ENCODE measurements at places on chromosomes 11 and 22.

- DNase-seq = no peak
These were observed 28.0 kb downstream of the CNTF start for GRCh38 chr11:58650496-58650895.

DNA sequence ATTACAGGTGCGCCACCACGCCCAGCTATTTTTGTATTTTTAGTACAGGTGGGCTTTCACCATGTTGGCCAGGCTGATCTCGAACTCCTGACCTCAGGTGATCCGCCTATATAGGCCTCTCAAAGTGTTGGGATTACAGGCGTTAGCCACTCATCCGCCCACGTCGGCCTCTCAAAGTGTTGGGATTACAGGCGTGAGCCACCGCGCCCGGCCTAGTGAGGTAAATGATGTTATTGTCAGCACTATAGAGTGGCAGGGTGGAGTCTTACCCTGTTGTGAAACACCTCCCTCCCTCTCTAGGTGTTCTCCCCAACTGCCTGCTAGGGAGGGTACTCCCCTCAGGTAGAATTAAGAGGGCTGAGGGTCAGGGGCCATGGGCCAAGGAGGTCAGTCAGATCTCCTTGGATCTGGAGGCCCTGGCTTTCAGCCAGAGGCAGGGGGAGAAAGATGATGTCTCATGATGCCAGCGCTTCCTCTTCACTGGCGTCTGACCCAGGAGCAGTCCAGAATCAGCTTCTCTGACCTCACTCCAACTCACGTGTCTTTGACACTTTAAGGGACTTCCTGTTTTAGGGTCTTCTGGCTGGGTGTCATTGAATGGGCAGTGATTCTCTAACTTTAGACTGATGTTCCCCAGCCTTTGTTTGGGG, 2.0 kb downstream of the GGA1 start:
- no peak for DNase-seq

- DNase-seq = no peak
These were observed 58.4 kb downstream of the NTM start for GRCh38 chr11:131428853-131429252.

DNA sequence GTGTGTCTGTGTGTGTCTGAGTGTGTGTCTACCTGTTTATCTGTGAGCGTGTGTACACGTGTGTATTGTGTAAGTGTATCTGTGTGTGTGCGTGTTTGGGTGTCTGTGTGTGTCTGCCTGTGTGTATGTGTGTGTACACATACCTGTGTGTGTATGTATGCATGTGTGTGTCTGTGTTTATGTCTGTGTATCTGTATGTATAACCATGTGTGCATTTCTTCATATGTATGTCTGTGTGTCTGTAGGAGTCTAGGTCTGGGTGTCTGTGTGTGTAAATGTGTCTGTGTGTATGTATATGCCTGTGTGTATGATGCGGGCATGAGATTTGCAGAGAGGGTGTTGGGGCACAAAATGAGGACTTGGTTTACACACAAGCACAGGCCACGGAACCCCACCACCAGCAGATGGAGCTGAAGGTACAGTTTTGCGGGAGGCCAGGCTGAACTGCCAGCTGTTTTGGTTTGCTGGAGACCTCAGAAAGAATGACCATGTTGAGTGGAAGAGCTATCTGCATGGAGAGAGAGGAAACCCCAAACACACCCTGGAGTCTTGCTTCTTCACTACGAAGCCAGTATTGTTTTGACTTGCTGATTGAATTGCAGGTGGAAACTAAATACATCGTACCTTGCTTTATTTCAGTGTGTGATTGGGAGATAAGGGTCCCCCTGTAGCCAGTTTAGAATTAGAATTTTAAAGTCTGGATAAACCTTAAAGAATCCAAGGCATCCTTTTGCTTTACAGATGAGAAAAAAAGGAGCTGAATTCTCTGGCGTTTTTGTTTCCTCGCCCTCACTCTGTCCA, 497.2 kb downstream of the NTM start:
- no peak for DNase-seq

GRCh38 chr11:65576867-65577755, 1.3 kb downstream of the EHBP1L1 start:
- DNase-seq = no peak

- no peak for DNase-seq
These were observed 16.0 kb downstream of the RBM7 start for GRCh38 chr11:114416441-114416961.

- no peak for DNase-seq
These were observed 110.0 kb downstream of the TIMP3 start for GRCh38 chr22:32911503-32911902.

GRCh38 chr11:61549177-61549576, 31.7 kb downstream of the SYT7 start:
- DNase-seq = no peak

DNA sequence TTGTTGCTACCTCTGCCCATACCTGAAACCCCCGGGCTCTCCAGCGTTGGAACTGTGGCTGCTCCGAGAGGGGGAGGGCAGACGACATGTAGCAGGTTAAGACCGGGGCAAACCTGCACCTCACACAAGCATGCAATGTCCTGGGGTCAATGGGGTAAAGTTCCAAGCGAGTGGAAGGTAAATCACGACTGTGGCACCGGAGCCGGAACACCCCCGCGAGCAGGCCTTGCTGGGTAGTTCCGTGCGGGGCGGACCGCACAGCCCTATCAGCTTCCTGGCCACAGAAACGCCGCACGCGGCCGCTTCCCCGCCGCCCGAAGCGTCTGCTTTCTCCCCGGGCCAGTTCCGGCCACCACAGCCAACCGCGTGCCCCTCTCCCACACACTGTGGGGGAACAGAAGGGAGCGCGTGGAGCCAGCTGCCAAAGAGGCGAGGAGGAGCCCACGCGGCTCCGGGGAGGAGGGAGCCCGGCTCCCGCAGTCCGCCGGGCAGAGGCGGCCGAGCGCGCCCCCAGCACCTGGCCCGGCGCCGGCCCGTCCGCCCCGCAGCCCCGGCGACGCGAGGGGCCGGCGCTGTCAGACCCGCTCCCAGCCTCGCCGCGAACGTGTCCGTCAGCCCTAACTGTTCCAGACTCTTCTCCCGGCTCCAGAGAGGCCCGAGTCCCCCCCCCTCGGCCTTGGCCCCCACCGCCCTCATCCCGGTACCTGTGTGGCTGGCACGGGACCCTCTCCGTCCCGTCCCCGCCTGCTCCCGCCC, 1.6 kb downstream of the SPTBN2 start:
- peak; percentile 72 for DNase-seq

DNA sequence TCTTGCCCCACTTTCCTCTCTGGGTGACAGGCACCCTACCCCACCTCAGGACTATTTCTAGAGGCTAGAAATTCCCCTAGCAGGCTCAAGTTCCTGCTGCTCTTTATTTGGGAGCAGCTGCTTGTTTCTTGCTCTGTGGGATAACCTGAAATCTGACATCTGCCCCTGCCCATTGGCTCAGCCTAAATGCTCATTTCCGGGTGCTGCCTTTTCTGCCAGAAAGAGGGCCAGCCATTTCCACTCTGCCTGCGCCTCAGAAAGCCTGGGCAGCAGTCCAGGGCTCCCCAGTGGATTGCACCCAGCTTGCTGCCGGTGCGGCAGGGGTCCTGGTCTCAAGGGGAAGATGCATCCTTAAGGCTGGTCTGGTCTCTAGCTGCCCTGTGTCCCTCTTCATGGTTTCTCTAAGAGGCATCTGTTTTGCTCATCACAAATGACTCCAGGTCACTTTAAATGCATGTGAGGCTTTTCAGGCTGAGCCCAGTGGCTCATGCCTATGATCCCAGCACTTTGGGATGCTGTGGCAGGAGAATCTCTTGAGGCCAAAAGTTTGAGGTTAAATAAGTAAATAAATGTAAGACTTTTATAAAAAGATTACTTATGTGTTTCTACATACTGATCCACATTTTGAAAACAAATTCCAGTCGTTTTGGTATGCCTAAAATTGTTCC, 10.3 kb upstream of the PNPLA5 start:
- no peak for DNase-seq

DNA sequence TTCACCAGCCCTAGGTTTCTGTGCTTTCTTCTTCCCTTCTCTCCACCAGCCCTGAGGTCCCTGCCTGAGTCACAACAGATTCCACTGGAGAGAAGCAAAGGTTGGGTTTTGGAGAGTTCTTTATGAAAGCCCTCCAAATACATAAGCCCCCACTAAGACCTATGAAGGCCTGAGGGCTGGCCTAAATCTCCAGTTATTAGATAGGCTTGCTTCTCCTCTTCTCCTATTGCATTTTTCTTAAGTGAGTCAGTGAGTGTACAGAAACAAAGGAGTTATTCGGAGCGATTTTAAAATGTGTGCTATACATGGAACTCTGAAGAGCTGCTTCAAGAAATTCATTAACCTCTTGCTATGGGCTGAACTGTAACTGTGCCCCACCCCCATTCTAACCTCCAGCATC, 1057.3 kb downstream of the OPCML start:
- no peak for DNase-seq

GRCh38 chr11:87116185-87116584, 78.5 kb downstream of the TMEM135 start:
- DNase-seq = no peak

DNA sequence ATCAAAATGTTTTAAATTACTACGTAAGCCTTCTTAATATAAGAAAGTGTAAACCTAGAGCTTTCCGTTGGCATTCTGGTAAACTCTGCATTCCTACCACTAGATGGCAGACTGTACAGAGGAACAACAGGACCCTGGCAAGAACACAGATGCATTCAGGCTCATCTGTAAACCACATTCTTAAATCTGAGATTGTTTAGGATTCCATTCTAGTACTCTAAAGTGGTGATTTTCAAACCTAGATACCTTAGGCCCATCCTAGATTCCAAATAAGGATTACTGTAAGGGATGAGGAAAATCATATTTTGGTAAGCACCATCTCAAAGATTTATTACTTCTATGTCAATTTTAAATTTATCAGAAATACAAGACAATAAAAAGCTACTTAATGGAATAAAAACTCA, 26.9 kb downstream of the PICALM start:
- DNase-seq = no peak

DNA sequence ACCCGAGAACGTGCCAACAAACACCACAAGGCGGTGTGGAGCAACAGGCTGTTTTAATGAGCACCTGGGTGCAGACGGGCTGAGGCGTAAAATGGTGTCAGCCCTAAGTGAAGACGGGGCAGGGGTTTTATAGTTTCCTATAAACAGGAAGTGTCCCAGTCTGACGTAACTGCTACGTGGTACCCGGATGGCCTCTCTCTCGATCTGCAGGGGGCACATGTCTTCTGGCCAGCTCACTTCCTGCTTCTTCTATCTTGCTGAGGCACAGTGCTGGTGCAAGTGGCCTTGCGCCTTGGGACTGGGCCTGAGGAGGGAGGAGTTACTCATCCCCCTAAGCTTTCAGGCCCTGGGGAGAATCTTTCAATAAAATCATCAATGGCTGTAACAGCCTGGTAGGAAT, 20.9 kb downstream of the OOSP3 start:
- DNase-seq = no peak

DNA sequence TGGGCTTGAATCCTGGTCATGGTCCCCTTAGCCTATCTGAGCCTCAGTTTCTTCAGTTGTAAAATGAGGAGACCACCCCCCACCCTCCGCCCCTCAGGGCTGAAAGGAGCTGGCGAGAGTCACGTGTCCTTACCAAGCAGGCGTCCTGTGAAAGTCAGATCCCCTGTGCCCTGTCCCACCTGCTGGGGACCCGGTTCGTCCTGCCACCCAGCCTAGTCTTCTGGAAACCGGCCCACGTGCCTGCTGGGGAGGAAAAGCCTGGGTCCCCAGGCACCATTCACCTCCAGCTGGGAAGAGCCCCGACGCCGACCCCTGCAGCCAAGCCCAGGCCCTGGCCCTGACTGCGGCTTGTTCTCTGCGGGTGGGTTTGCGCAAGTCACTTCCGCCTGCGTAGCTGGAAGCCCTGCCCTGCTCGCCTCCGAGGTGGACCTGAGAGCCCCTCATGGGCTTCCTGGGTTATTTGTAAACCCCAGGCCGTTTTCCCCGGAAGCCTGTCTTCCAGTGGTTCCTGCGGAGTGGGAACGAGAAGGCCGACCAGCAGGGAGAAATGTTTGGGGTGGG, 679 bp upstream of the SSH3 start:
- DNase-seq = no peak

- peak; percentile 92 for DNase-seq
These were observed at the start of gene SLC29A2 for GRCh38 chr11:66371627-66372415. Gene SLC29A2 (minus strand): TSS chr11:66371760. CDS start chr11:66371591, 169 bp downstream.

- no peak for DNase-seq
These were observed 12.0 kb downstream of the RELA start for GRCh38 chr11:65650547-65651338.

GRCh38 chr22:23828800-23829680, 9.8 kb downstream of the DERL3 start:
- no peak for DNase-seq

- no peak for DNase-seq
These were observed 131.2 kb downstream of the VPREB1 start for GRCh38 chr22:22375576-22376351.

DNA sequence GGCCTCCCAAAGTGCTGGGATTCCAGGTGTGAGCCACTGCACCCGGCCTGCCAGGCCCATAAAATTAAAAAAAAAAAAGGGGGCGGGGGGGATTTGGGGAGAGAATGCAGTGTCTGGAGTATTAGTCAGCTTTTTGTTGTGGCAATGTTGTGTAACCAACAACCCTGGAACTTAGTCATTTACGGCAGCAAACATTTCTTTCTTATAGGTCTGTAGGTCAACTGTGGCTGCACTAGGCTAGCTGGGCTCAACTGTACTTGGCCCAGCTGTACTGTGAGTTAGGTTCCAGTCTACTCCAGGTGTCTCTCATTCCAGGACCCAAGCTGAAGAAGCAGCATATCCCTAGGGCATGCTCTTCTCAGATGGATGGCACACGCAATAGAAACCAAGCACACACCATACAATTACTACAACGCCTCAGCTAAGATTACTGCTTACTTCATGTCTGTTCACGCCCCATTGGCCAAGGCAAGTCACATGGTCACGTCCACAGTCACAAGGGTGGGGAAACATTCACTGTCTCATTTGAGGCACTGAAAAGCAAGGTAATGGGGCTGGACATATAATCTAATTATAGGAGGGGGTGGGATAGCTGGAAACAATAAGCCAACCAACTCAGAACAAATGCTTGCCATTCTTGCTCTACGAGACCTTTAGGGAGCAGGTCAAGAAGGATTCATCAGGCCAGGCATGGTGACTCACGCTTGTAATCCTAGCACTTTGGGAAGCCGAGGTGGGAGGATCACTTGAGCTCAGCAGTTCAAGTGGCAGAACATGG, 10.4 kb upstream of the SPINDOC start:
- no peak for DNase-seq

DNA sequence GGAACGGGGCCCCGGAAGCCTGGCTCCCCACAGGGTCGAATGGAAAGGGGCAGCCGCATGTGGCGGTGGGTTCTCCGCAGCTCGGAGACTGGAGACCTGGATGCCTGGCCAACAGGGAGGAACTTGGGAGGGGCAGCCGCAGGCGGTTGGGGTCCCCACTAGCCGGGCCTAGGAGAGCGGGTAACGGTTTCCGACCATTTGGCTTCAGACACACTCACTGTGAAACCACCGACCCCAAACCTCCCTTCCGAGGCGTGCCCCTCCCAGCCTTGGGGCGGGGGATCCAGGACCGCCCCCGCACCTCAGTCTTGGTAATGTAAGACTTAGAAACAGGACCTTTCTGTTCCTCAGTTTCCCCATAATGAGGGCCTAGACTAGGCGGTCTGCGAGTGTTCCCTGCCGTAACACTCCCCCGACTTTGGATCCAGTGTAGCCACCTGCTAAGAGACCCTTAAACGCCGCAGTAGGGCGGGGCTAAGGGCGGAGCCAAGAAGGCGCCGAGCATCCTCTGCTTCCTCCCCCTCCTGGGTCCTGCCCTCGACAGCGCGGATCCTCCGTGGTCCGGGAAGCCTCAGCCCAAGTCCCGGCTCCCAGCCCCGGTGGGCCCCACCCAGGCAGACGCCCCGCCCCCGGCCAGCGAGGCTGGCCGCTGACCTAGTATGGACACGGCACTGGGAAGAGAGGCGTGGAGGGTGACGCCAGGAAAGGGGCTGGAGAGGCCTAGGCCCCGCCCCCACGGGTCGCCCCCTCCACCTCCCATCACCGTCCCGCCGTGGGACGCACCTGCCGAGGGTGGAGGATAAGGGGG, 1.8 kb upstream of the RASGRP2 start:
- DNase-seq = peak; percentile 87

Data from activated CD8-positive, alpha-beta memory T cell treated with anti-CD3 and anti-CD28 coated beads for 24 hours (primary cell).